ENCODE measurements at places on chromosomes 11 and 22.

GRCh38 chr11:70547821-70548670 lies 149.7 kb downstream of the CTTN start:
- no peak for DNase-seq

DNA sequence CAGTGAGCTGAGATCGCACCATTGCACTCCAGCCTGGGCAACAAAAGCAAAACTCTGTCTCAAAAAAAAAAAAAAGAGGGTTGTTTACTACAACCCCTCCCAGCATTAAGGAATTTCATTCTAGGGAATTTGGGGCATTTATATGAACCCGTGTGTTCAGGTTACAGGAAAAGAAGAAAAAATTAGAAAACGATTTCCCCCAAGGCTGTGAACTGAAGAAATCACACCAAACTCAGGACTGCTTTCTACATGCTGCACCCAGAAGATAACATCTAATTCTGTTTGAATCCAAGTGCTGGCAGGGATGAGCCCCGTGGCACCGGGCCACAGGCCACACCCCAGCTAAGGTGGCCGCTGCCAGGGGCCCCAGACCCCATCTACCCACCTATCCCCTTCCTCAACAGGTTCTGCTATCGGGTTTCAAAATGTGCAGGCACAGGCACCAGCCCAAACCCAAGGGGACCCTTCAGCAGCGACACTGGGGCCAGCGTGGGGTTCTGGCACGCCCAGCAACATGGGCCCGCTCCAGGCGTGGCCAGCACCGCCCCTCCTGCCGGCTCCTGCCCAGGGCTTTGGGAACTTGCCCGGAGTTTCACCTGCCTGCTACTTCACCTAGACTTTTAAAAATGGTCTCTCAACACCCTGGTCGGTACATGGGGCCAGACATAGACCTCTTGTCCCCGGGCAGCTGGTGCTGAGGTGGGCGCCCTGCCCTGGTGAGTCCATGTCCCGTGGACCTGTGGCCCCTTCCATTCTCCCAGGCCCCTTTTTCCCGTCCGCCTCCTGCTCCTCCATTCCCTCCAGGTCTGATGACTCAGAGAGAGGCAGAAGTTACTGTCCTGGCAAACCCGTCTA lies 11.8 kb downstream of the CELSR1 start:
- DNase-seq = no peak

DNA sequence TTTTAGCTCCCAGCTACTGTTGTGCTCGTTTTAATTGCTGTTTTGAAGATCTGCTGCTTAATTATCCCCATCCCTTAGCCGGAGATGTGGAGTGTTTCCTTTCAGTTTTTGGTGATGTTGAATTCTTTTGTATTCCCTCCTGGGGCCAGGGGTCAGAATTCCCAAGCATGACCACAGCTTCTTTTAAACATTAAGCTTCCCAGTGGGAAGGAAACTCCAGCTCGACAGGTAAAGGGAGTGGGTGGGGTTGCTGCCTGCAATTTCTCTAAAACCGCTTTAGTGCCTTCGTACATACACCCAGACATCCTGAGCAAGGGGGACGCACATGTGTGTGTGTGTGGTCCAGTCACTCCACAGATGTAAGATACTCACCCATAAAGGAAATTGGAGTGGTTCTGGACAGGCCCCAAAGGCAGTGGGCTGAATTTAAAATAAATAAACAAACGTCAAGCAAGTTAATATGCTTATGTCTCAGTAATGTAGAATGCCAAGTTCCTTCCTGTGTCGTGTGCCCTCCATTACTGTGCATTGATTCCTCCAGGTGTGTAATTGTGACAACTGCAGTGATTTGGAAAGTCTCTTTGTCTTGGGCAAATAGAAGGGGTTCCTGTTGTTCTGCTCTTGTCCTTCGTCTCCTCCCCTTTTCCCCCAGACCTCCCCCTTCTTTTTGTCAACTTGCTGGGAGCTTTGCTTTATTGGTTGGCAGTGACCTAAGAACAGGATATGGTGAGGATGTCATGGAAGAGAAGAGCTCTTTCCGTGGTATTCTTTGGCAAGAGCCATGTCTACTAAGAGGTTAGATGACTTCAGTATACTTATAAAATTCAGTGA lies 19.2 kb upstream of the ADSL start:
- DNase-seq = no peak

DNA sequence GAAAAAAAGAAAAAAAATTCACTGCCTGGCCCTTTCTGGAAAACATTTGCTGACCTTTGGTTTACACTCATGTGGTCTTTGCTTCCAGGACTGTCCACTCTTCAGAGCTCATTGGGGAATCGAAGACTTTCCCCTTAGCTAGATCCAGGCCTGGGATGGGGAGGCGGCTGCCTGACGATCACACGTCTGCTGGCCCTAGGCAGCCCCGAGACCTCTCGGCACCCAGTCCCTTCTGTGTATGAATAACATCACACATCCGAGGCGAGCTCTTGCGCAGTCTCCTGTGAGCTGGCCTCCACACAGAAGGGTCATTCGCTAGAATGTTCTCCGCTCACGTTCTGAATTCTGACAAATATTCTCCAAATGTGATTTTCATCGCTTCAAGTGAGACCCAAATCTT lies 25.7 kb upstream of the GAL start:
- DNase-seq = no peak

DNA sequence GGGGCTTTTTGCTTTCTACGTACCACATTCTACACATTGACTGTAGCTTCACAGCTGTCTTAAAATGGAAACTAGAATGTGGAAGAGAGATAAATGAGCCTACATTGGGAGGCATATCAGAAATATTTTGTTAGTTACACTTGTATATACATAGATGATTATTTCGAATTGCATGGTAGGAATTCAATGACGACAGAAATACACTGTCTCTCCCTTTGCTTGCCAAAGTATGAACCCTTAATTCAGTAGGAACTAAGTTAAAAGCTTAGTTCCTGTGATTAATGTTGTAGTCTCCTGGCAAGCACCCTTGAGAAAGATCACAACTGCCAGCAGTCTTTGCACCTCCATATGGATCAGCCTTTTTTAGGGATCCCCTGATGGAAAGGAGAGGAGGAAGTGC lies 10.1 kb downstream of the C11orf87 start:
- no peak for DNase-seq
